Effector CD8-positive, alpha-beta T cell (primary cell): ENCODE measurements at places on chromosomes 16 and 17.

DNA sequence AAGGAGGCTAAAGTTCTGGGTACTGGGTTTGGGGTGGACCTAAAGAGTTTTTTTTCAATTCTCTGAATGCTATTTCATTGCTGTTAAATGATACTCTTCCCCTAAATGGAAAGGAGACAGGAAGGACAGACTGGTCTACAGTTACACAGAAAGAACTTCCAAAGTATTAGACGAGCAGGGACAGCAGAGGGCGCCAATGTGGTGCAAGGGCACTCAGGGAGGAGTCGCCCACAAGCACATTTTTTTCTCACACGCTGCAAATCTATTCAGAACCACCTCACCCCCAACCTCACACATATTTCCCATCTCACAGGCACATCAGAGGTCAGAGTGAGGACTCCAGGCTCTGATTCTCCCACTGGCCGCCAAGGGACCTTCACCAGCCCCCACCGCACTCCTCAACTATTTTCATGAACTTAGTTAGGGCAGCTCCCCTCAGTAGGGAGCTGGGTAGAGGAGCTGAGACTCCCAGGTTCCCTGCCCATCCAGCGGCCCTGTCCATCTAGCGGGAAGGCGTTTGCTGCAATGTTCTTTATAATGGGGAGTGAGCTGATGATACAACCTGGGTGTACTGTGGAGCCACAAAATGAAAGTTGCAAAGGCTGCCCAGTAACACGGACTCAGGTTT, 6.8 kb upstream of the CA4 start:
- DNase-seq: peak; percentile 45

- DNase-seq: no peak
These were observed 96.5 kb upstream of the TBX2 start for GRCh38 chr17:61302953-61303816.

- DNase-seq: no peak
These were observed 4.1 kb downstream of the CISD3 start for GRCh38 chr17:38733982-38734973.

- no peak for DNase-seq
These were observed 26.8 kb downstream of the NLRP1 start for GRCh38 chr17:5557485-5557884.

DNA sequence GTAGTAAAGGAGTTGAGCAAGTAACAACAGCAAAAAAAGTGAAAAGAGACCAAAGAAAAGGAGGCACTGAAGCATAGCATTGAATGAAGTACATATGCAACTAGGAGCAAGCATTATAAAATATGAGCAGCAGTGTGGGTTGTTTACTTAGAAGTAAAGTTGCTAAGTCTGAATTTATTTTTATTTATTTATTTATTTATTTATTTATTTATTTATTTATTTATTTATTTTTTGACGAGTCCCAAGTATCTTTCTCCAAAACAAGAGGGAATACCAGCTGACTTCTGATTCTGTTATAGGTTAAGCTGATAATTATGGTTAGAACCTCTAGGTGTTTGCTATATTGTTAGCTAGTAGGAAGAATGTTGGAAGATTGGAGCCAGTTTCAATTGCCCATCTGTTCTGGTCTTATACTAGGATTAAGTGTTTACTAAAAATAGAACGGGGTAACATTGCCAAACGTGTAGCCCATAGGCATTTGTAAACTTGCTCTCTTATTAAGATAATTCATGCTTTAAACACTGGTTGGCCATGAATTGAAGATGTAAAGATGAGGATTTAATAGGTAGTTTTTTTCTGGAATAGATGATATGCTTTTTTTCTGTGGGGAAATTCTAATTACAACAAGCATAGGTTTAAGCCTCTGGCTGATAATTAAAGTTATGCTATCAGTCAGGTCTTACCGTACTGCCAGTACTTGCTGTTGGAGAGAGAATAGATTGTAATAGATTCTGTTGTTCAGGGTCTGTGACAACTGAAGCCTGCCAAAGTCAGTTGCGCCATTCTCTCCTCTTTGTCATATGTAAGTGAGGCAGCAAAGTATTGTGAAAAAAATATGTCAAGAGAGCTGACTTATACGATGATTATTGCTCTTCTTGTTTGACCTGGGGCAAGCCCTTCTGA, 66.7 kb downstream of the PPM1E start:
- DNase-seq: no peak

DNA sequence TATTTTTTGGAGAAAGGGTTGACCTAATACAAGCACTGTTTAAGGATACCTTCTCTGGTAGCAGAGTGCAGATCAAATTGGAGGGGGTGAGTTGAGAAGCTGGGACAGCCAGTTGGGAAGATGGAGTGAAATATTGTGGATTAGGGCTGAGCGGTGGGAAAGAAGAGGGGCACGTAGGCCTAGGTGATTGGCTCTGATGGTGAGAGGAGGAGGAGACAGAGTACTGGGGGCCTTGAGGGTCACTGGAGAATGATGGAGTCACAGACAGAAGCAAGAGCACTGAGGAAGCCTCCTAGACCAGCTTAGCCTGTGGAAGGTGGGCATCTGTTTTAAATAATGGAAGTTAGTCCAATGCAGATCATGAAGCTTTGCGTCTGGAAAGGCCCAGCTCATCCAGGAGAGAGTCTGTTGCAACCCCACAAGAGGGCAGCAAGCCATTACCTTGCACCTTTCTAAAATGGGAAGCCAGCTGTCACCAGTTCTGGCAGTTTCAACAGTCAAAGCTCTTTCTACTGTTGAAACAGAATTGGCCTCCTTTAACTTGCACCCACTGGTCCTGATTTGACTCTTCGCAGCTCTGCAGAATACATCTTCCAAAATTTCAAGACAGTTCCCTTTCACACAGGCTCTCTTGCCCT, 11.8 kb downstream of the SLC9A5 start:
- no peak for DNase-seq

DNA sequence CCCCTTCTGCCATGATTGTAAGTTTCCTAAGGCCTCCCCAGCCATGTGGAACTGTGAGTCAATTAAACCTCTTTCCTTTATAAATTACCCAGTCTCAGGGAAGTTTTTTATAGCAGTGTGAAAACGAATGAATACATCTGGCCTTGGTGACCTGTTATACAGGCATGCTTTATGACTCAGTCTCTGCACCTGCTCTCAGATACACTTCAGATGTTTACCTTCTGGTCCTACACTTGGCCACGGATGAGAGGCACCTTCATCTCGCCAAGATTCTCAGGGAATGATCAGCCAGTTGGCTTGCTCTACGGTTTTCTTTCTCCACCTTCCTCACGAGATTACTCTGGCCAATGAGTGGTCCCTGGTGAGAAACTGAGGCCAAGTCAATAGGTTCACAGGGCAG, 304.7 kb downstream of the CA10 start:
- no peak for DNase-seq

DNA sequence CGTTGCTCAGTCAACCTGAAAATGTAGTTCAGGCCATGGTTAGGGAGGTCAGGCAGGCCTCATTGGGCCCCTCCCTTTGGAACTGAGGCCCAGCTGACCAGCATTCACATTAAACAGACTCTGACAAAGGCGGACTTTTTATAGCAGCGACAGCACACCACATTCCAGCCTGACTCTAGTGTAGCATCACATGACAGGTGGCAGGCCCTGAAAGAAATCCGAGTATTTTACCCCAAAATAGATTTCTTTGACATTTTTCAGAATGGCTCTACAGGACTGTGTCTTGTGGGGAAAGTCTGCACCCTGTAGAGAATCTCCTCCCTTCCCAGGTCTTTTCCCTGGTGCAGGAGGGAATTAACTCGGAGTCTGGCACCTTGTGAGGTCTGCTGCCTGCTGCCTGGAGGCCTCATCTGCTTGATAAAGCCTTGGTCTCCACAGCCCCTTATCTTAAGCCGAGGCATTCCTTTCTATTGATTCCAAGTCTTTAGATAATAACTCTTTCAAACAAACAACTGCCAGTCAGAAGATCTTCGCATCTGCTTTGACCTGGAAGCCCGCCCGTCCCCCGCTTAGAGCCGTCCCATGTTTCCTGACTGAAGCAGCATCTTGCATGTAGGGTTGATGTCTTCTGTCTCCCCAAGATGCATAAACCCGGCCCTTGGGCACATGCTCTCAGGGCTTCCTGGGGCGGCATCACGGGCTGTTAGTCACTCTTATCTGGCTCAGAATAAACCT, 44.0 kb upstream of the CAPN15 start:
- no peak for DNase-seq

- no peak for DNase-seq
These were observed 536 bp upstream of the PLD2 start for GRCh38 chr17:4806456-4806776.

DNA sequence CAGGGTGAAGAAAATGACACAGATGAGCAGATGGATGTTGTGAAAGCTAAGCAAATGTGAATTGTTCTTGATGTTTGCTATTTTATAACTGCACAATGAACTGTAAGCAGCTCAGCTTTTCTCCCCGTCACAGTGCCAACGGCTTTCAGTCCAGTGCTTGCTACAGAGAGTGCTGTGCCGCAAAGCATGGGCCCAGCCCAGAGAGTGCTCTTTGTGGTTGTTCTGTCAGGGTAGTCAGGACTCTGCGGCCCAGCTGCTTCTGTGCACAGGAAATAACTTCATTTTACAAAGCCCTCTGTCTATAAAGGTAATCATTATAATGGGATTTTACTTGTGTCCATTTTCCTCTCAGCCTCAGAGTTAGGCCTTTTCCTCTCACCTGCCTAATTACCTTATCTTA, 39.1 kb downstream of the CDRT15 start:
- no peak for DNase-seq
